ENCODE measurements at places on chromosomes 4 and X.
A peak's percentile ranks its signal among the peaks of the same experiment; 100 is the strongest.

GRCh38 chrX:137352101-137352660, 213.7 kb upstream of the ZIC3 start:
- no peak for DNase-seq

DNA sequence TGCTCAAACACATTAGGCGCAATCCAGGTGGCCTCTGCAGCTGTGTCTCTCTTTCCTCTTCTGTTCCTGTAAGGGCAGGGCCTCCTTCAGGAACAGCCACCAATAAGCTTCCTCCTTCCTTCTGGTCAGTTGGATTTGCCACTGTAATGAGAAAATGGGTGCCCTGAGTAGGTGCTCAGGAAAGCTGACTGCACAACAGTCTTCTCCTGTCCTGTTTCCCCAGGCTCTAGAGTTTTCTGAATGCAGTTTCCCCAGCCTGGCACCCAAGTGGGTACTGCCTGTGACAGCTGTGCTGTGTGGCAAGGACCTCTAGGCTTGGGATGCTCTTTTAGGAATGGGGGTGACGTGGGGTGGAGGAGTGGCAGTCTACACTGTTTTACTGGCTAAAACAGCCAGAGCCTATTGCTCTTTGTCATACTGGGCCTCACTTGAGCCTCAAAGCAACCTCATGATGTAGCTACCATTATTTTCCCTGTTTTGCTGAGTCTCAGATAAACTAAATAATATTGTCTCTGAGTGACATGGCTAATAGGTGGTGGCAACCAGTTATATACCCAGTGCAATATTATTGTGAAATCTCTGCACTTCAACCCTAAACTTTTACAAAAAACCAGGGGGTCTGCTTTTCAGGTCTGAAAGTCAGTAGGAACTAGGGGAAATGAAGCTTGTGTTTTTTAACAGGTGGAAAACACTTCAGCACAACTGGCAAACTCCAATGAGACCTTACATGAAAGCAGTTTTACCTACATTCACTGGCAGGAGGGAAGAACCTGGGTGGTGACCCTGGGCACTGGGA, 1.2 kb downstream of the CXCL2 start:
- DNase-seq: no peak

DNA sequence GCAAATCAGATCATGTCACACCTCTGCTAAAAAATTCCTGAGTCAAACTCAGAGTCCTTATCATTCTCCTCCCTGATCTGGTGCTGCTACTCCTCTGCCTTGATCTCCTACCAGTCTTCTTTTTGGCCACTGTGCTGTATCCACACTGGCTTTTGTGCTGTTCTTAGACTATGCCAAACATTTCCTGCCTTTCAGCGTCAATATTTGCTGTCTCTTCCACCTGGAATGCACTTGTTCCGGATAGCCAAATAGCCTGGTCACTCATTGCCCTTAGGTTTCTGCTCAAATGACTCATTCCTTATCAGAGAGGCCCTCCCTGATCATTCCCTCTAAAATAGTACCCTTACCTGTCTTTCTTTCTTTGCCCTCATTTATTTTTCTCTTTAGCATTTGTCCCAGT, 24.4 kb upstream of the RP2 start:
- DNase-seq: peak; percentile 15

- DNase-seq: no peak
Observed at GRCh38 chr4:139978692-139979091, 175.3 kb downstream of the MAML3 start.

- DNase-seq: no peak
Observed at GRCh38 chr4:99651811-99652485, 5.7 kb downstream of the C4orf54 start.

DNA sequence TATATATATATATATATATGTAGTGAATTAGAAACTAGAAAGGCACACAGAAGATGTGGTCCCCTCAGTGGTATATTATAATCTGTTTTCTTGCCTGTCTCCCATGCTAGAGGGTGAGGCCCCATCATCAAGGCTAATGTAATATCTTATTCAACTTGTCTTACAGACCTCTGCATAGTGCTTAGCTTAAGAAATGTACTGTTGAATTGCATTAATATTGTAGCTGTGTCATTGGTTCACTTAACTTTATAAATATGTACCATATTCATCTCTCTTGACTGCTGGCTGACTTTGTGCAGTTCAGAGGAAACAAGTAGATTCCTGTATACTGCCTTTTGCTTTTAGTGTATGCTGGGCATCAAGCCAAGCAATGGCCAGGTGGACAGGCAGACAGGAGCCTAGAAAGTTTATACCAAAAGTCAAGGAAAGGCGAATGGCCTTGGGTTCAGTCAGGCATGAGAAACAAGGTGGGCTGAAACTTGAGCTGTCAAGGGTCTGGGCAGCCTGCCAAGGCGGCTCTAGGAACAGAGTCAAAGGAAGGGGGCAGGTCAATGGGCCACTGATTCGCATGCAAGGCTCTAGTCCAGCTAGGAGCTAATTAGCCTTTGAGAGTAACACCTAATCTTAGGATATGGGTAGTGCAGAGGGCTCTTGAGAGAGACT, 78.8 kb upstream of the LEF1 start:
- DNase-seq: peak; percentile 35

- no peak for DNase-seq
Observed at GRCh38 chr4:95982516-95982915, 142.6 kb downstream of the PDHA2 start.

- DNase-seq: no peak
Observed at GRCh38 chr4:80058740-80059139, 14.3 kb downstream of the ANTXR2 start.

- no peak for DNase-seq
Observed at GRCh38 chrX:19705196-19705769, 182.1 kb downstream of the SH3KBP1 start.

DNA sequence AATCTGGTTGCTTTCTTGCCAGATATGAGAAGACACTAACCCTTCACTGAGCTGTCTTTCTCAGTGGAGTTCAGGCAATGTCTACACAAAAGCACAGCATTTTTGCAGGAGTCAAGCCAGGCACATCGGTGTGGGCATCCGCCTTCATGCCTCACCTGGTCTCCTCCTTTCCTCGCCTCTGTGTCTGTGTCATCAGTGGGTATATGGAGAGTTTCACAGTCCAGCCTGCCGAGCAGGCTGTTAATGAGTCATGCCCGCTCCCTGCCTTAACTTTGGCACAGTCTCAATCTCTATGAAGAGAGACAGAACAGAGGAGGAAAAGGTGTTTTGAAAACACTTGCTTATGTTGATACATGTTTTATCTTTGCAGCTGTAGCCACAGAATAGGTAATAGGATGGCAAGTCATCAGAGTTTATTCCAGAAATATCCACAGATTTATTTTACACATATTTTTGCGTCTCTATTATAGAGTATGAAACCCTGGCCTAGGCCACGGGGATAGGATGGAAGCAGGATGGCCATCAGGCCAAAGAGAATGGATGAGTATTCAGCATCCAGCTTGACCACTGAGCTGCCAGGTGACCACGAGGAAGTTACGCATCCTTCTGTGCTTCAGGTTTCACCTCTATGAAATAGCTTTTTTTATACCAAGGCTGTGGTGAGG, 32.8 kb upstream of the MAML3 start:
- DNase-seq: peak; percentile 96

DNA sequence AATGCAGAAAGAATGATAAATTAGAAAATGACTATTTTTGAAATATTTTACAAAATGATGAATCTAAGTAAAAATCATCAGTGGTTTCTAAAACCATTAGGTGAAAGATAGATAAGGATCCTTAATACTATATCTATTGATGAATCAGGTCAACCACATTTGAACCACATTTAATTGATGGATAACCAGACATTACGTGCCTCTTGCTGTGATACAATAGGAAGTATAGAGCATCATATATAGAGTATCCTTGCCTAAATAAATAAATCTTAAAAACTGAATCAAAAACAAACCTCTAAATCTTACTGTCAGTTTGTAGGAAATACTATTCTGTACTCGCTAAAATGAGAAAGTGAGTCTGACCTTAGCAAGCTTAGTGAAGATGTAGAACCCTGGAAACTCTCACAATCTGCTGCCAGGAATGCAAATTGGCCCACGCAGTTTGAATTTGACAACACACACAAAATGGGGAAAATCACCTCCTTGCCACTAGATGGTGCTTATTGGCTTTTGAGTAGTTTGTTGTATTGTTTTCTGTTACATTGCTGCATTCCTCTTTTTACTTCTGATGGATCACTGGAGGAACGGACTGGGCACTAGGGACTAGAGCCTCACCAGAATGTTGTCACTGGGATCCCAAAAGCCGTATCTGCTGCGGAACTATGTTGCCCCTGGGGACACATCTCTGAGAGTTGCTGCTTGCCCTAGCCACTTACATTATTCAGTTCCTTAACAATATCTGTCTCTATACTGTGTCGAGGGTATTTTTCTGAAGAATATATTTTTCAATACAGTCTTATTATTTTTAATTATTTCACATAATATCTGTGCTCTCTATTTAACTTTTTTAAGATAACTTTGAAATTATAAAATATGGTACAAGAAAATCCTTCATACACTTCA, 25.4 kb upstream of the SLAIN2 start:
- DNase-seq: peak; percentile 78

GRCh38 chr4:101973361-101973760, 182.8 kb downstream of the BANK1 start:
- peak; percentile 17 for DNase-seq

DNA sequence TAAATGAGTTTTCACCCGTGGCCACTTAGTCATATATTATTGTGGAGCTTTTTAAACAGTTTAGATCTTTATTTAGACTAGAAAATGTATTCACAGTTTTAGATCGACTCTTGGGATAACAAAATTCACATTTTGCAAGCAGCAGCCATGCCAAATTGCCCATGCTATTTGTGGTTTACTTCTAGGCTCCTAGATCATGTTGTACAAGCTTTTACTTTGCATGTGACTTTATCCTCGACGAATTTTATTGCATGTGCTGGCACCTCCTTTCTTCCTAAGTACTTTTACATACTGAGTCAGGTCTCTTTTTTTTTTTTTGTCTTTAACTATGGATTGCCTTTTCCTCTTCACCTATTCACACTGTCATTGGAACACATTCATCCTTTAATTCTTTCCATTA, 23.2 kb downstream of the BBS12 start:
- DNase-seq: peak; percentile 25

DNA sequence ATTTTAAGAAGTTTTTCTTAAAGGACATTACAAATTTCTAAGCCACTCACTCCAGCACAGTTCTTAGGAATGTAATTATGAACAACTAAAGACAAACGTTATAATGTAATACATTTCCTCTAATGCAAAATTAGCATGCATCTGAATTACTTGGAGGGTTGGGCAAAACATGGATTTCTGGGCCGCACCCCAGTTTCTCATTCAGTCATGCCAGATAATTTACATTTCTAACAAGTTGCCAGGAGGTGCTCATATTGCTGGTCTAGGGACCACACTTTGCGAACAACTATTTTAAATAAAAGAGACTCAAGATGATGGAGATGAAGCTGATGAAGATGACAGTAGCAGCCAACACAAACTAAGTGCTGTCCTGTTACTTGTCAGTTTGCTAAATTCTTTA, 684.7 kb upstream of the ATOH1 start:
- no peak for DNase-seq

GRCh38 chr4:114193624-114194399, 214.4 kb upstream of the ARSJ start:
- DNase-seq: no peak

GRCh38 chrX:110226931-110227330, 91.0 kb downstream of the AMMECR1 start:
- DNase-seq: no peak

DNA sequence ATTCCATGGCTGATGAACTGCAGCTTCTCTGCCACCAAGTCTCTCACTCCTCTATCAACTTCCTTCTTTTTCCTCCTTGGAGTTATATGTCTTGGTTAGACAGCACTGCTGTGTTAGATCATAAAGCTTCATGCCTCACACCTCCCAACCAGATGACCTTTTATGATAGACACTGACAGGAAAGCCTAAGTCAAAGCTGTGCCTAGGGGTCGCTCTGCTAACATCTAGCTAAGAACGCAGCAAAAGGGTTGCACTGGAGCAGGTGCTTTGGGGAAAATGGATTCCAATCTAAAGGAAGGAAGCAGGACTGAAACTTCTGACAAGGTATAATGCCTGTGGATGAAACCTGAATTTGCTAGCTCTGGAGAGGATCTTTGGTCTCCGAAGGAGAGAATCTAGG, 509.7 kb downstream of the SMARCA1 start:
- no peak for DNase-seq

- no peak for DNase-seq
Observed at GRCh38 chr4:6423575-6423974, 48.8 kb downstream of the PPP2R2C start.

- DNase-seq: no peak
Observed at GRCh38 chrX:42195506-42195905, 272.2 kb upstream of the CASK start.

GRCh38 chrX:120677004-120677652, 47.3 kb upstream of the C1GALT1C1 start:
- DNase-seq: no peak

GRCh38 chrX:133654811-133655210, 239.5 kb upstream of the GPC4 start:
- DNase-seq: peak; percentile 46

DNA sequence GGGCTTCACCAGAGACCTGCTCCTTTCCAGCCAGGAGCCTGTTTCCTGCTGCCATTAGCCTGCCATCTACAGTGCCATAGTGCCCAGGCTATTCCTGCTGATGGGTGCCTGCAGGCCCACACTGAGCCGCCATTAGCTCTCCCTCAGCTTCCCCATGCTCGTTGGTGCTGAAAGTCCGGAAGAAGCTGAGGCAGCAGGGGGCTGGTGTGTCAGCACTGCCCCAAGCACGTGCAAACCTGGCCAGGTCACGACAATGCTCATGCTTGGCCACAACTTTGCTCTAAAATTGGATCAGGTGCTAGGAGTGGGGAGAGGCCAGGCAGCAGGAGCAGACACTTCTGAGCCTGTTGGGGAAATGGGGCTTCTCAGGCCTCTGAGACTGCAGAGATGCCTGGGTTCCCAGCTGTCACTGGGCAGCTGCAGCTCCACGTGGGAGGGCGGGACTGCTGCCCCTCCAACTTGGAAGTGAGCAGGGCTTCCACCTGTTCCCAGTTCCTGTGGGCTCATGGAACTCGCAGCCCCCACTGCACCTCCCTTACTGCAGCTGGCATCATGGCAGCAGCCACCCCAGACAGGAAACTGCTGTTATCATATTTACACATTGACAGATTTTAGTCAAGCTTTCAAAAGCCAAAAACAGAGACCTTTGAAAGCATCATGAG, 913.9 kb downstream of the FSTL5 start:
- no peak for DNase-seq

- DNase-seq: no peak
Observed at GRCh38 chrX:9420275-9421265, 44.3 kb upstream of the TBL1X start.

DNA sequence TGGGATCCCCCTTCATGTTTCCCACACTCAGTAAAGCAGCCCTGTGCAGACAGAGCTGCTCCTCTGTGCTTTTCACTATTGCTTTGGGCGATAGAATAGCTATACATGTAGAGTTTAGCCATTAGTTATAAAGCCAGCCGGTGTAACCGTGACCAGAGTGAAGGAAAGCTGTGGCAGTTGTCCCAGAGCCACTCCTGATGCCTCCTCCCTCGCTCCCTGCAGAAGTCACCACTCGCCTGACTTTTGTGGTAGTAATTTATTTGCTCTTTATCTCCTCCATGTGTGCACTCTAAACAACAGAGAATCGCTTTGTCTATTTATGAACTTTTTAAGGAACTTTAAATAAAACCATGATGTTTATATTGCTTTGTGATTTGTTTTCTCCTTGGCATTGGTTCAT, 41.8 kb upstream of the WWC2 start:
- DNase-seq: no peak

All from epithelial cell of esophagus (primary cell).